G401 (cell line): ENCODE measurements at places on chromosomes 13 and 19.

DNA sequence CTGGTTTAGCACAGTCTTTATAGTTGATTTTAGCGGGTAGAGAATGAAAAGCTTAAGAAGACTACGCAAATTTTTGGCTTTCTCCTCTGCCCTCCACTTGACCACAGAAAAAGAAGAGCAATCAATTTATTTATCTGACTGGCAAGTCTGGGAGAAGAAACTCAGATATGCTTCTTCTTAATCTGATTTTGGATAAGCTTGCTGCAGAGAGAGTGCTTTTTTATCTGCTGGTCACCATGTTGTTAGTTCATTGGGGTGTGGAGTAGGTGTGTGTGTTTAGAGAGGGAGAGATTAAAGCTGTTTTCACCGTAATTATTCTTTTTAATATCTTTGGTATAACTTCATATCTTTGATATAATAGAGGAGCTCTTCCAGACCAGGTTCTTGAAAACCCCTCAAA lies 471.4 kb upstream of the SLC10A2 start:
- DNase-seq: no peak

GRCh38 chr13:52851137-52851962 lies 2.9 kb upstream of the PCDH8 start:
- peak; percentile 41 for DNase-seq

DNA sequence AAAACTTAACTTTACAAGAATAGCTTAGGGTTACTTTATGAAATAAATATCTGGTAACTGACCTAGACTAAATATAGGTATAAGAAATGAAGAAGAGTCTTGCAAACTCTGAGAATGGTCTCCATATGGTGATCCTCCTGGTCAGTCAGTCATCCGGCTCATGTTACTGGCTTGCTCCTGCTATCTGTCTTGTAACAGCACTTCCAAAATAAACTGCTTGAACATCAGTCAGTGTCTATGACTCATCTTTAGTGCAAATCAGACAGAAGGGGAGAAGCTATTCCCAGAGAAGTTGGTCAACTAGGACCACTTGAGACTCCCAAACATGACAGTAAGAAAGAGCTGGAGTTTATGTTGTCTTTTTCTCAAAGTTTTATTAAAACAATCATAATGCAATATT lies 1550.9 kb downstream of the PCDH9 start:
- DNase-seq: no peak

DNA sequence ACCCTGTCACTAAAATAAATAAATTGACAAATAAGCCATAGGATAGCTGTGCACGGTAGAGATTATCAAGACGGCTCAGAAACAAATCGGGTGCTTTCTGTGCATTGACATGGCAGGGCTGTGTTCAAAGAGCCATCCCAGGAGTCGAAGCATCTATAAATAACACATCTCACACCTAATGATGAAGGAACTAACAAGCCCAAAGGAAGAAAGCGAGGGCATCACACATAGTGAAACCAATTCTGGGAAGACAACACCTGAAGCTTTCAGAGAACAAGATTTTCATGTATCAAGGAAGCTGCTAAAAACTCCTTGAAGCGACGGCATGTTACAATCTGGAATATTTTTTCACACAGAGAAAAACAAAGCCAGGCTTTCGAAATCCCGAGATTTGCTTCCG lies 36.1 kb downstream of the KLF2 start:
- DNase-seq: no peak

GRCh38 chr19:57314146-57314545 lies 6.1 kb upstream of the ZNF543 start:
- no peak for DNase-seq
